Fibroblast of the conjunctiva (primary cell): ENCODE measurements at places on chromosomes 13 and 19.

- no peak for DNase-seq
Measured at GRCh38 chr19:53898636-53899341, 10.3 kb upstream of the CACNG7 start.

- no peak for DNase-seq
Measured at GRCh38 chr13:99829593-99830239, 141.9 kb downstream of the ZIC5 start.

DNA sequence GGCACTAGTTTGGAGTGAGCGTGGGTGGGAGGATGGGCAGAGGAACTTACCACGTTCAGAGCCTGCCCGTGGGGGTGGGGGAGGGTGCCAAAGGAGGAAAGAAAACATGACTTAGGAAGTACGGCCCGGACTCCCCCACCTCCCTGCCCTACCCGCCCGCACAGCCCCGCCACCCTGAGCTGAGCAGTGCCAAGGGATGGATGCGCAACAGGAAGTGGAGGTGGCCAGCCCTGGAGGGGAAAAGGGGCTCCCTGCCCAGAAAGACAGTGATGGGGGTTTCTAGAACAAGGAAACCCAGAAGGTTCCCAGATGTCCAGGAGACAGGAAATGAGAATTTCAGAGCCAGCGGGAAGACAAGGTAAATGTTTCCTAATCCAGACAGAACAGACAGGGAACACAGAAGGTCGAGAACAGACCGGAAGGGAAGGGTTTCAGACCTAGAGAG lies 6.3 kb downstream of the TEAD2 start:
- no peak for DNase-seq

DNA sequence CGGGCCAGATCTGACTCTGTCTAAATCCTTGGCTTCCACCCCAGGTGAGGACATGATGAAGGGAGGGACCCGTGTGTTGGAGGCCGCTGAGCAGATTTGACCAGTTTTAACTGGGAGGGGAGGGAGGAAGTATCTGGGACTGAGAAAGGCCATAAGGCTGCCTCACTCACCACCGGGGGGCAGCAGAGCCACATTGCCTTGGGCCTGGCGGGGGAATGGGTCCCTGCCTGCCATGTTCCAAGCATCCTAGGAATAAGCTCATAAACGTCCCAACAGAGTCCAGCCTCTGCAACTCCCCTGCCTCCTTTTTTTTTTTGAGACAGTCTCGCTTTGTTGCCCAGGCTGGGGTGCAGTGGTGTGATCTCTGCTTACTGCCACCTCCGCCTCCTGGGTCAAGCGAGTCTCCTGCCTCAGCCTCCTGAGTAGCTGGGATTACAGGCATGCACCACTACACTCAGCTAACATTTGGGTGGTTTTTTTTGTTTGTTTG lies 15.5 kb downstream of the MAST3 start:
- DNase-seq: peak; percentile 70

DNA sequence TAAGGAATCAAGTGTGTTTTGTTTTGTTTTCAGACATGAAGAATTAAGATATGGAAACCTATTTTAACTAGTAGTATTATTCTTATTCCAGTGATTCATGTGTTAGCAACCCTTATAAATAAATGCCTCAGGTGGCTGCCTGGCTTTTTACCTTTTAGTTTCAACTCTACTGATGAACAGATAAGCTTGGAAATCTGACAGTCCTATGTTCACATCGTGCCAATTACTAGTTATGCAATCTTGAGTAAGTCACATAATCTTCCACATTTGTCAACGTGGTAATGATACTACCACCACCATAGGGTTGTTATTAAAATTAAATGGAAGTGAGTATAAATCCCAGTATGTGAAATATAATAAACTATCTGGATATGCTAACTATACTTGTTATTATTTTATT lies 64.3 kb downstream of the TBC1D4 start:
- no peak for DNase-seq

GRCh38 chr19:50357178-50358100 lies 8.0 kb downstream of the NAPSA start:
- DNase-seq: no peak

DNA sequence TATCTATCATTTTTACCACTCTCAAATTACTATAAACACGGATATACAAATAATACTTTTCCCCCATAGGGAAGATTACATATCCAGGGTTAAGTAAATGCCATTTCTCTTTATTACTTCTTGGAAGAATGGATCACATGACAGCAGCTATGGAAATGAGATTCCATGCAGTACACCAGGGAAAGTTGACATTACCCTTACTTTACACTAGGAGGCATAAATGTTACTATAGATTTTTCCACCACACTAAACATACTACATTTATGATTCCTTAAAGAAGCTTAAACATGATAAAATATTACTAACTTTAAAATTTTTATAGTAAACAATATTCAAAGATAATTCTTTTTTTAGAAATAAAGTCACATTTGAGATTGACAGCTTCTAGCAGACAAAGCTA lies 611.4 kb downstream of the PCDH9 start:
- peak; percentile 30 for DNase-seq

DNA sequence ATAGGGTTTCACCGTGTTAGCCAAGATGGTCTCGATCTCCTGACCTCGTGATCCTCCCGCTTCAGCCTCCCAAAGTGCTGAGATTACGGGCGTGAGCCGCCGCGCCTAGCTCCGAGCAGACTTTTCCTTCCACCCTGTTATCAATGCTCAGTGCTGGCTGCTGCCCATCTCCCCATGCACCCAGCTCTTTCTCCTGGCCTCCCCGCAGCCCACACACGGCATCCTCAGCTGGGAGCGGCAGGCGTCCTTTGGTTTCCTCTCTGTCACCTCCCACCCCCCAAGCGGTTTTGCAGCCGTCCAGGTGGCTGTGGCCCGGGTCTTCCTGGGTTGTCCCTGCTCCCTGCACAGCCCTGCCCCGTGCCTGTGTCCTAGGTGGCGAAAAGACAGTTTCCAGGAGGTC lies 12.1 kb downstream of the PRR22 start:
- DNase-seq: no peak

DNA sequence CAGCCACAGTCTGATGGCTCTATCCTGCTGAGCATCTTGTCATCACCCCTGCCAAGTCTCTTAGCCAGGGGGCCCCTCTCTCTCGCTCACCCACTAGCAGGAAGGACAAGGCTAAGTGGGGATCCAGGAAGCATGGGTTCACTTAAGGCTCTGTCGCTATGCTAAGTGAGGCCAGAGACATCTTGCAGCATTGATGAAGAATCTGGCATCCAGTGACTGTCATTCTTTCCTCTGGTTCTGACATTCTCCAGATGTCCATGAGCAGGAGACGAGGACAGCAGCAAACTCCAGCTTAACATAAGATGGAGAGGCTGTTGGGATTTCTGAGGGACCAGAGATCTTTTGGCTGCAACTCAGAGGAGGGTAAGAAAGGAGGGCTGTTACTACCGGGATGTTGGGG lies 230.2 kb downstream of the TSHZ3 start:
- DNase-seq: no peak

- peak; percentile 94 for DNase-seq
Measured at GRCh38 chr19:46784262-46785053, 3.9 kb downstream of the SLC1A5 start.

GRCh38 chr13:32638739-32639138 lies 52.5 kb downstream of the PDS5B start:
- DNase-seq: no peak

DNA sequence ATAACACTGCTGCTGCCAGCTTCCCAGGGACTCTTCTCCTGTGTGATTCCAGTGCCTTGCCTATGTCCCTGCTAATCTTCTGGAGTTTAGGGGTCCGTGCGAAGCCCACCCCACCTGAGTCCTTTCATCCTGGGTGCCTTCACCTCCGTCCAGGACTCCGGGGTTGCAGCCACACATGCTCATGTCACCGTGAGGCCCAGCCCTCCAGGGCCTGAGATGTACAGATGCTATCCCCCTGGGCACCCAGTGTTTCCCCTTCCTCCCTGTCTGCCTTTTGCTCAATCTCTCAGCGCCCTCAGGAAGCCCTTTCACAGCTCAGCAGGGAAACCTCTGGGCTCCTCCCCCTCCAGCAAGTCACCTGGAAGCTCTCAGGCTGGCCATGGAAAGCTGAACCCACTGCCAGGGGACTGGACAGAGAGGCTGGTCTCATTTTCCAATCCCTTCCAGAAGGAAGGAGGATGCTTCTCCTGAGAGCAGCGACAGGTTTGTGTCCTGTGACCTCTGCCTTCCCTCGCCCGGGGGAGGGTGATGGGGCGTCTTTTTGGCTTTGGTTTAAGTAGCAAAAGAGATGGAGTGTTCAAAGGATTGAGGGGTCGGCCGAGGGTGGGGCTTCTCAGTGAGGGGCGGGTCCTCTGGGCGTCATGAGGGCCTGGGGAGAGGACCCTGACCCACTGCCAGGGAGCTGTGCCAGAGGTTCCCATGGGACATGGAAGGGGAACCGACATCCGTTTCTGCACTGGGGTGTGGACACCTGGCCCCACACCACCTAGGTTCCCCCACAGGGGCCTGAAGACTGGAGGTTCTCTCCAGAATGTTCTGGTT lies 30.8 kb upstream of the TFDP1 start:
- DNase-seq: no peak

DNA sequence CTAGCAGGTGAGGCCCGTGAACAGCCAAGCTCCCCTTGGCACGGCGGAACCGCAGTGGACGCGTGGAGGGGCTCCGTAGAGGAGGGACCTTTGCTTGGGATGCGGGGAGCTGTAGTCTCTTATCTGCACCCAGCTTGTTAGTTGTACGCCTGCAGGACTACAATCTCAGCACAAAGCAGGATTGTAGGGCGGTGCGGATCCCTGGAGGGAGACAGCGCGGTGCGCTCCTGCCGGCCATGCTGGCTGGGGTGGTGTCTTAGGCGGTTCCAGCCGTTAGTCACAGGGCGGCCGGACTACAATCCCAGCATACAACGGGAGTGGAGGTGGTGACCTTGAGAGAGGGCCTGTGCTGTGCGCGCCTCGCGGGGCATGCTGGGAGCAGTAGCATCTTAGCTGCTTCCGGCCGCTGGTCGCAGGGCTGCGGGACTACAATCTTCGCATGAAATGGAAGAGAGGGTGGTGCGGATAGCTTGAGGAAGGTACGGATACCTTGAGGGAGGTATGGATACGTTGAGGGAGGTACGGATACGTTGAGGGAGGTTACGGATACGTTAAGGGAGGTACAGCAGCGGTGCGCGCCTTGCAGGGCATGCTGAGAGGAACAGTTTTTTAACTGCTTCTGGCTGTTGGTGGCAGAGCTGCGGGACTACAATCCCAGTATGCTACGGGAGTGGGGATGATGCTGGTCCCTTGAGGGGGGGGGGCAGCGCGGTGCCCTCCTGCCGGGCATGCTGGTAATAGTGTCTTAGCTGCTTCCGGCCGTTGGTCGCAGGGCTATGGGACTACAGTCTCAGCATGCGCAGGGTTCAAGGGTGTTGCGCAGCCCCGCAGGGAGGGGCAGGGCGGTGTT lies 1419.1 kb downstream of the UQCRFS1 start:
- DNase-seq: peak; percentile 87

GRCh38 chr19:13398780-13399726 lies 107.2 kb downstream of the CACNA1A start:
- peak; percentile 86 for DNase-seq

DNA sequence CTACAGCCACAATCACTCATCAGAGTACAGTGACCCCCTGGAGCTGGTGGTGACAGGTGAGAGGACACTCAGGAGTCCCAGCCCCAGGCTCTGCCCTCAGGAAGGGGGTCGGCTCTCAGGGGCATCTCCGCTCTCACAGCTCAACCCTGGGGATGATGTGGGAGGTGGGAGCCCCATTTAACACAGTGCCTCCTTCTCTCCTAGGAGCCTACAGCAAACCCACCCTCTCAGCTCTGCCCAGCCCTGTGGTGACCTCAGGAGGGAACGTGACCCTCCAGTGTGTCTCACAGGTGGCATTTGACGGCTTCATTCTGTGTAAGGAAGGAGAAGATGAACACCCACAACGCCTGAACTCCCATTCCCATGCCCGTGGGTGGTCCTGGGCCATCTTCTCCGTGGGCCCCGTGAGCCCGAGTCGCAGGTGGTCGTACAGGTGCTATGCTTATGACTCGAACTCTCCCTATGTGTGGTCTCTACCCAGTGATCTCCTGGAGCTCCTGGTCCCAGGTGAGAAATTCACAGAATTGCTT lies 1.0 kb downstream of the LILRA2 start:
- DNase-seq: no peak

DNA sequence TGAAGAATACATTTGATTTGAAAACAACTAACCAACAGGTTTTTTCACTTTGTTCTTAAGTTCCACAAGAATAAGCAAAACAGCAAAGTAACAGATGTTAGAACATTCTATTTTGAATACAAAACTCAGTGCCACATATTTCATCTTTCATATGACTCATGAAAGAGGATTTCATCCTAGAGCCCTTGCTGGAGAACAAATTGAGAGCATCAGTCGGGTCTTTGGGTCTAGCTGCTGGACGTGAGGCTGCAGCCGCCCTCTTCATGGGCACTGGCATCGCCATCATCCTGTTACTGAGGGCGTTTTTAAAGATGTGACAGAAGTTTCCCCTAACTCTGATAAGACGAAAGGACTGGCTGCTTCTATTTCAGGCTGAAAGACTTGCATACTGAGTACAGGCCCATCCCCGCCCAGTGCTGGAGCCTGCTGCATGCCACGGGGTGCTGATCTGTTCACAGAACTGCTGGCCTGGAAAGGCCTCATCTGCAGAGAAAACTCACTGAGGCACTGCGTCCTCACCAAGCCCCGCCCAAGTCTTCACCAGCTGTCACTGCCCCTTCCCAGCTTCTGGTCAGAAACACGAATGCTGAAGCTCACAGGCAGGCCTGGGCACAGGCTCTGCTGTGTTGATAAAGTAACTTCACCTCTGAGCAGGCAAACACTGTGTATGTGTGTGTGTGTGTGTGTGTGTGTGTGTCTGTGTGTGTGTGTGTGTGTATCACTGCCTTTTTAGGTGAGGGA lies 101.4 kb downstream of the TUBGCP3 start:
- DNase-seq: no peak

DNA sequence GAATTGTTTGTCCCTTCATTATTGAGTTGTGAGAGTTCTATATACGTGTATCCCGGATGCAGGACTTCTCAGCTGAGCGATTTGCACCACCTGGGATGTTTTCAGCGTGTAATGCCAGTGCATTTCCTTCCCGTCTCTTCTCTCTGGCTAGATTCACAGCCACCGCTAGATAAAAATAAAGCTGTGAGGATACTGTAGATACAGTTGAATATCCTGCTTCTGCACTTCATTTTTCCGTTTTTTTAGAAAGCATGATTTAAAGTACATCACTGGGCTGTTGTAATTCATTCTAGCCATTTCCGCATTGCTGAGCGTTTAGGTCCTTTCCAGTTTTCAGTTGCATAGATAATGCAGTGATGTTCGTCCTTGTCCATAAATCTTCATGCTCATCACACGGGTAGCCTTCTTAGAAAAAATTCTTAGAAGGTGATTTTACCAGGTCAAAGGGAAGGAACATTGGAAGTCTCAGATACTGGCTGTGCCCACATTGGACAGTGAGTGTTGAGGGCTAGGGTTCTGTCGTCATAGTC lies 14.7 kb downstream of the PPP1R37 start:
- no peak for DNase-seq

- DNase-seq: no peak
Measured at GRCh38 chr19:7699417-7700401, 2.2 kb downstream of the FCER2 start.

- DNase-seq: peak; percentile 86
Measured at GRCh38 chr19:3459089-3459881, 21.0 kb downstream of the SMIM24 start.
